ENCODE measurements at places on chromosomes 2 and 18. TPM values are rescaled to one million over a fixed set of nuclear protein-coding genes. Genes with fewer than 3 reads are reported as not detected.

- no peak for DNase-seq
Observed at GRCh38 chr2:67873916-67874315, 188.9 kb downstream of the C1D start.

- no peak for DNase-seq
Observed at GRCh38 chr2:106261871-106262321, 67.8 kb upstream of the UXS1 start.

- DNase-seq = no peak
Observed at GRCh38 chr2:112940859-112941625, 30.1 kb downstream of the IL37 start.

- no peak for DNase-seq
Observed at GRCh38 chr2:203682688-203683130, 23.7 kb upstream of the CD28 start.

DNA sequence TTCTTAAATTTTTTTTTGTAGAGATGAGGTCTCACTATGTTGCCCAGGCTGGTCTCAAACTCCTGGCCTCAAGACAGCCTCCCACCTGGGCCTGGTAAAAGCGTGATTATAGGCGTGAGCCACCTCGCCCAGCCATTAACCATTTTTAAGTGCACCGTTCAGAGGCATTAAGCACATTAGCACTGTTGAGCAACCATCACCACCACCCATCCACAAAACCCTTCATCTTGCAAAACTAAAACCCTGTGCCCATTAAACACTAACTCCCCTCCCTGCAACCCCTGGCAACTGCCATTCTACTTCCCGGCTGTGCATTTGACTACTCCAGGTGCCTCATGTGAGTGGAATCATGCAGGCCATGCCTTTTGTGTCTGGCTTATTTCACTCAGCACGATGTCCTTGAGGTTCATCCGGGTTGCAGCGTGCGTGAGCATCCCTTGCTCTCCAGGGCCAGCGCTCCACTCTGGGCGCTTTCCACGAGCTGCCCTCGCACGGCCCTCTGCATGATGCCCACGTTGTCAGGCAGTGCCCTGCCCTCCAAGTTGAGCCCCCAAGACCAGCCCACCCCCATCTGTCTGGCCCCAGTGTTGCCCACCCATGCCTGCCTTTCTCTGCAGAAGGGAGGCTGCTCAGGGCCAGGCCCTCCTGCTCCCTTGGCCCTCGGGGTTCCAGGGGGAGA is 63.0 kb upstream of the GLI2 start:
- no peak for DNase-seq

GRCh38 chr2:30527411-30527810 is 80.4 kb downstream of the LCLAT1 start:
- DNase-seq = no peak

DNA sequence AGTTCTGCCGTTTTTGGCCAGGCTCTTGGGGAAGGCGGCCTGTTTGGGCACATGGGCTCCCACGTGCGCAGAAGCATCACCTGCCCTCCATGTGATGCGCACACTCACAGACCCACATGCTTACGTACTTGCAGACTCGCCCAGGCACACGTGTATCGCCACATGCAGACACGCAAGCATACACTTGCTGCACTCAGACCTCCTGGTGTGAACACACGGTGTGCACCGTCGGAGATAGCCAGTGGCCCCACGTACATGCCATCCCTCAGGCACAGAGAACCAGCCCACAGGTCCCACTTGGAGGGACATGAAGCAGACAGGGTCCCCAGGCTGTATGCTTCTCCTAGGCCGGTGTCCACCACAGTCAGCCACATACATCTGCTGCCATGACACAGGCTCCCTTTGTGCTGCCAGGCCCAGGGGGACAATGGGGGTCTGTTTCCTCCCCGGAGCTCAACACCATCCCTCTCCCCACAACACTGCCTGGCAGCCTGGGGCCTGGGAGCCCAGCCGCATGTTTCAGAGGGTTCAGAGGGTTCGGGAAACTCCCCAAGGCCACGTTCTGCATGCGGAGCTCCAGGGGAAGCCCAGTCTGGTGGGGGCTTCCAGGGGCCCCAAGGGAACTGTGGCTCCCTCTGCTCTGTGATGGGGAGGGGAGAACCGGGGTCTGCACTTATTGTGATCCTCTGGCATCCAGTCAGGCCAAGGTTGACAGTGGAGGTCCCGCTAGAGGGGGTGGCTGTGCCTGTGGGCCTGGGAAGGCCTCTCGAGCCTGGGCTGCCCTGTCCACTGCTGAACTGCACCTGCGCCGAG is 208.1 kb upstream of the HAAO start:
- DNase-seq = no peak

- DNase-seq = no peak
Observed at GRCh38 chr18:69874058-69874457, 73.6 kb downstream of the CD226 start.

DNA sequence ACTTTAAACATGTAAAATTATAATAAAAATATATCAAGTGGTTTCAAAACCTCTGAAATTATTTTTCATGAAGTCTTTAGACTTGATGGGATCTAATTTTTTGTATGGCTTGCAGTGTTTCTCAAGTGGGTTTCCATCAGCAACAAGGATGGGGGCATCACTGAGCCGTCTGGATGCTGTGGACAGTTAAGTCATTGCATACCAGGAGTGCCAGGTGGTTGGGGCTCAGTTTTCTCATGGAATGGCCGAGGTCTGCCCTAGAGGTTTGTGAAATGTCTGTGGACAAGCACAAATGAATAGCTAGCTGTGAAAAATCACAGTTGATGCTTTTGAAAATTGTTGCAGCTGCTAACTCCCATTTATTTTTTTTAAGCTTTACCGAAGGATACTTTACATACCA is 1.7 kb downstream of the PRELID3A start:
- DNase-seq = no peak

- no peak for DNase-seq
Observed at GRCh38 chr2:86410581-86410980, 30.6 kb upstream of the KDM3A start.

GRCh38 chr18:22844190-22844589 is 88.9 kb upstream of the RBBP8 start:
- no peak for DNase-seq

GRCh38 chr2:197626965-197627625 is 48.3 kb downstream of the RFTN2 start:
- no peak for DNase-seq

- DNase-seq = no peak
Observed at GRCh38 chr2:203739351-203739750, 32.9 kb downstream of the CD28 start.

DNA sequence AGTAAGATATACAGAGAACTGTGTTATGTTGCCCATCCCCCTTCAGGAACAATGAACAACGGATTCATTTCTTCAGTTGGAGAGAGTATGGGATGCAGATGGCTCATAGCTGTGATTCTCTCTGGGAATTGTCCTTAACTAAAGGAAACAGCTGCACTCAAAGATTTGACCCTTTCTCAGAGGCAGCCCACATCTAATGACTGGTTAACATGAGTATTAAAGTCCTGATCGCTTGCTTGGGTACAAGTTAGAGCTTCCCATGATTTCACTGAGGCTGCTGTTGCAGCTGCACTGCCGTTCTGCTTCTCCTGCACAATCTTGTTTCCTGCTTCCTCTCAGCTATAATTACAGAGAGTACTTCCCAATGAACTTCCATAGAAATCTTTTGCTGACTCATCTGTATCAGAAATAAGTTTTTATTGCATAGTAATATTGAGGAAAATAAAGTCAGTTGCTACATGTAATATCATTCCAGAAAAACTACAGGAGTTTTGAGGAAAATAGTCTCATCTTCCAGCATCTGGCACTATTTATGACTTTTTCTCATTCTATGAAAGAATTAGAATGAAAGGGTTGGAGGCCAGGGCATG is 12.8 kb upstream of the SCN9A start:
- DNase-seq = no peak

GRCh38 chr18:3245853-3246634 is 1.6 kb upstream of the MYL12A start:
- peak; percentile 90 for DNase-seq

- no peak for DNase-seq
Observed at GRCh38 chr2:79612999-79613398, 100.1 kb downstream of the CTNNA2 start.

- DNase-seq = no peak
Observed at GRCh38 chr2:10811517-10811916, 1.1 kb downstream of the PDIA6 start.

GRCh38 chr2:43008388-43008787 is 216.0 kb upstream of the HAAO start:
- DNase-seq = no peak

DNA sequence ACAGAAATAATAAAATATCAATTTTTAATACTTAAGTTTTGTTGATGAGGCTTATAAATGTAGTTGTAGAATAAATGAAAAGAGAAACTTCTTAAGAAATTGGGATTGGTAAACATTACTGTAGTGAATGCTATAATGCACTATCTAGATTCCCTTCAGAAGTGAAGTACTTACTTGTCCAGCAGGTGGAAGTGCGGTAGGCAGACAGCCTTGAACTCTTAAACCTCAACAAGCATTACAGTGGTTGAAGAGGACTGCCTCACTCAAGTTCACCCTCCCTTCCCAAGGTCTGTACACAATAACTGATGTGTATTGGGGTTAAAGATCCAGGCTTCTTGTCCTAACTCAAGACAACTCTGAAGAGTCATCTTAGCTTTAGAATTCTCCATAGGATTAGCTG is 931.0 kb upstream of the LRRTM1 start:
- DNase-seq = no peak

DNA sequence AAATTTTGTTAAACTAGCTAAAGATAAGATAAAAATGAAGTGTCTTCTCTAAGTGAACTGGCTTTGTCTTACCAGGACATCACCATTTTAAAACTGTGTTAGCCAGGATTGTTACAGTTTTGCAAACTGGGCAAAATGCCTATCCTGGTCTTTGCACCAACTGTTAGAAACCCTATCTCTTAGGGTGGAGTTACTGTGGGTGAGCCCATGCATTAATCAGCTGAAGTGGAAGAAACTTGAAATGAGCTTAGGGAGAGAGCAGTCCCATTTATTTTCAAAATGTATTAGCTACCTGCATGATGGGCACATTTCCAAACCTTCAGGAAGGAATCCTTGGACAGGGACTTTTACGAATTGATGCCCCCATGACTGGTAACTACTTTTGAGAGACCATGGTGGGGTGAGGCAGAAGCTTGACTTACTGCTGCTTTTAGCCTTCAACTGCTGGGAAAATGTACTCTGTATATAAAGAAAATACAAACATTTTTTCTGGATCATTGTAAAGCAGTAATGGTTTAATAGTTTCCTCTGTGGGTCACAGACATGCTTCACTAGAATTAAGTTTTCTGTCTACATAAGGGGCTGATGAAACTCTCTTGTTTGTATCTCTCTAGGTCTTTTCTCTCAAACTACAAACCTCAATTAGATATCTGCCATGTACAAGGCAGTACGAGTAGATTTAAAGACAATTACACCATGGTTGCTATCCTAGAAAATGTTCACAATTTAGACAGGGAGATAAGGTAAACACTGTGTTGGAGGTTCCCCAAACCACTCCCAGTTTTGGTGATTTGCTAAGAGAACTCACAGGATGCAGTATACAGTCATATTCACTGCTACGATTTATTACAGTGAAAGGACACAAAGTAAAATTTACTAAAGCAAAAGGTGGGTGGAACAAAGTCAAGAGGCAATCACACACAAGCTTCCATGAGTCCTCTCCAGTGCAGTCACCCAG is 321.4 kb upstream of the MMADHC start:
- no peak for DNase-seq

DNA sequence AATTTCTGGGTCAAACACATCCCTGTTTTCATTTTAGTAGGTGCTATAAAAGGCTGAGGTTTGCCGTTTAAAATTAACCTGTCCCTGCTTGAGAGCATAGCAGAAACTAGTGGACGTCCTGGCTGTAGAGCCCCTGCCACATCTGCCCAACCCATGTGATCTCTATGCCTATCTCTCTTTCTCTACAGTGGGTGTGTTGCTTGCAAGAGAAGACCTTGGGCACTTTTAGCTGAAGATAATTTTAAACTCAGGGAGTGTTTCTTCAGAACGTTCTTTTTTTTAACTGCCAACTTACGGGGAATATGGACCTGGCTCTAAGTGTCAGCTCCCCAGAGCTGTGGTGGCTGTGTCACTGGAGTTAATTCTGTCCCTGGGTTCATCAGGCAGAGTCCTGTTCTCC is 100.6 kb downstream of the NRP2 start:
- DNase-seq = no peak

DNA sequence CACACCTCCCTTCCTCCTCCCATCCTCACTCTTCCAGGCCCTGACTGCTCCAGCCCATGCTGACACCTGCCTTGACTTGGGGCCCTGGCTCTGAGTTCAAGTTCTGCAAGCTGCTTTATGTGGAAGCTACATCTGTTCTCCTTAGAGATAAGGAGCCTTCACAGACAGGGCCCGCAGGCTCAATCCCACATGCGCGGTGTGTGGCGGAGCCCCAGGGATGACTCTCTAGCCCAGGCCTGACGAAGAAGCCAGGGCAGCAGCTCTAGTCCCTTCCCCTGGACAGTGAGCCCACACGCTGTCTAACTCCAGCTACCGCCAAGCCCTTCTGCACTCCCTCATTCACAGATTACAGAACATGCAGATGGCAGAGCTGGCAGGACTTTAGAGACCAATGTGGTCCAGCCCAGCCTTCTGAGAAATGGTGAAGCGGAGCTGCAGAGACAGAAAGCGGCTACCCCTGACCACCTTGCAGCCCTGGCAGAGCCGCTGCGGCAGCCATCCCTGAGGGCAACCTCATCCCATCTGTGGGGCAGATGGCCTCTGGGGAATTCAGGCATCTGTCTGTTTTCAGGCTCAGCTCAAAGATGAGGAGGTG is 304.3 kb downstream of the CELF4 start:
- DNase-seq = no peak

GRCh38 chr18:75546964-75547363 is 119.5 kb upstream of the SMIM21 start:
- DNase-seq = no peak

Gene AOX1
- 12.4 TPM for polyA plus RNA-seq

Gene COBLL1
- polyA plus RNA-seq = 1.9 TPM

Gene ST6GAL2
- 0.01 TPM for polyA plus RNA-seq

Gene SCYGR4
- polyA plus RNA-seq = not detected

Gene UCN
- 0.44 TPM for polyA plus RNA-seq

Gene GAREM2
- 0.39 TPM for polyA plus RNA-seq
